Liver (tissue), 10 donors: ENCODE measurements at places on chromosomes 12 and 14. TPM values are rescaled to one million over a fixed set of nuclear protein-coding genes. Genes with fewer than 3 reads are reported as not detected.

GRCh38 chr14:22384167-22384549 is 204.9 kb downstream of the DAD1 start:
- DNase-seq = no peak

DNA sequence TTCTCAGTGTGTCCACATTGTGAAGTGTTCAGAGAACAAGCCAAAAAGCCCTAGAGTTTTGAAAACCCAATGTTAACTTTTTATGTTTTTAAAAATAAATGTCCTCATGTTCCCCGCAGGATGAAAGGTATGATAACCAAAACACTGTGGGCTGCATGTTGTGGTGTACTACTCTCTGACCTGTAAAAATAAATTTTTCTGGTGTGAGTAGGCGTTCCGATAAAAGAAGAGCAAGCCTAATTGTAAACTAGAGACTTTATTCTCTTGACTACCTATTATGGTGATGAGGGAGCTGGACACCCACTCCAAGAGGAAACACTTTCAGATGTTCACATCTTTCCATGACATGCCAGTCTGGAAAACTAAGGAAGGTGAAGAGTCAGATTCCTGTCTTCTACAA is 18.2 kb downstream of the PTGER2 start:
- DNase-seq = no peak

- no peak for DNase-seq
These were observed 72.8 kb upstream of the IFNG-AS1 start for GRCh38 chr12:67916266-67916970.

- no peak for DNase-seq
These were observed 82.1 kb downstream of the AVPR1A start for GRCh38 chr12:63068857-63069442.

GRCh38 chr12:118999107-118999506 is 17.8 kb downstream of the SRRM4 start:
- no peak for DNase-seq

DNA sequence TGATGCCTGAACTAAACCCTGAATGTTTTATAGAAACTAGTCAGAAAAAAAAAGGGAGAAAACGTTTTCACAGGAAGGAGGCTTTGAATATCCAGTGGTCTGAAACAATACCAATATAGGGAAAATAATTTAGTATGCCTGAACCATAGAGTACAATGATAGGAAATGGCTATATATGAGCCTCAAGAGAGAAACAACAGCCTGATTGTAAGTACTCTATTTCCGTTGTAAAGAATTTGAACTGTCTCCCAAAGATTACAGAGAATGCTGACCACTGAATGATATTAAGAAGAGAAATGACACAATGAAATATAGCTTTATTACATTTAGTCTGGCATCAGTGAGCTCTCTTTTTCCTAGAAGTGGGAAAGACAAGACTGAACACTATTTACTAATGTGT is 5.5 kb upstream of the GABARAPL1 start:
- no peak for DNase-seq

DNA sequence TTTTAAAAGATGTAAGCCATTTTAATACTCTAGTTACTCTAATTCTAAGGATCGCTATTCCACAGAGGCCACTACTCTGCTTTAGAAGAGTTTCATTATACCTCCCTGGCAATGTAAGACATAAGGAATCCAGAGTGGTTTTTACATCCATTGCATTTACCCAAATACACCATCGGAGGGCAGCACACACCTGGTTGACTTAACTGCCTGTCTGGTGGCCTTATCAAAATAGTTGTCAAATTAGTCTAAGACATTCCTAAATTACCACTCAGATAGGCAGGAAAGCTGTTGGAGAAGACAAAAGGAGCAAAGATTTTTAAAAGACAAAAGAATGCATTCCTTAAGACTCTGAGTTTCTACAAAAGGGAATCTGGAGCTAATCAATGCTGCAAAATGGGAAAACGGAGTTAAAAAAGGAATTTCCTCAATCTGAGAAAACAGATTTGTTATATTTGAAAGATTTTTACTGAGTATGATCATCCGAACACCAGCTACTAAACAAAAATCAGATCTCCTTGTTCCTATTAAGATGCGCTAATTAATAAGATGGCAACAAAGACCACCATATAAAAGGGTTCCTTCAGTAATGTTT is 33.8 kb upstream of the FGD4 start:
- peak; percentile 49 for DNase-seq

DNA sequence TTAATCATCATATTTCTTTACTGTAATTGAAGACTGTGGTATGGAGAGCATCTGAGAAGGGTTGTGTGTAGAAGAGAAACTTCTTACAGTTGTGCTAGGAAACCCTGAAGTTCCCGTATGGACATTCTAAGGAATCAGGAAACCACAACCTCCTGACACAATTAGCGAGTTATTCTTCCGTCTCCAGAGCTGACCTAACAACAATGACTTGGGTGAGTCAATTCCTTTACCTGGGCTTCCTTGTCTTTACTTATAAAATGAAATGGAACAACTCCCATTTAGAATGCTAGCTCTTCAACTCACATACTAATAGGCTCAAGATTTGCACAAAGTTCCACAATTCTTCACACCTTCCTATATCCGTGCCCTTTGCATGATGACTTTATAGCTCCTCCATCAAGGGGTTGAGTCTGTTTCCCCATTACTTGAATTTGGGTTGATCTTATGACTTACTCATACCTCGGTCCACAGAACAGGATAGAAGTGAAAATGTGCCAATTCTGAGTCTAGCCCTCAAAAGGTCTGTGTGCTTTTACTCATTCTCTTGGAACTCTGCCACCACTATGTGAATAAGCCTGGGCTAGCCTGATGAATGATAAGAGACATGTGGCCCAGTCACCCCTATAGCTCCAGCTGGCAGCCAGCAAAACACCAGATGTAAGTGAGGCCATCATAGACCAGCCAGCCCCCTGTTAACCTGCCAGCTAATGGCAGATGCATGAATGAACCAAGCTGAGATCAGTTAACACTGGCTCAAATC is 459.4 kb downstream of the ETNK1 start:
- DNase-seq = no peak

- DNase-seq = no peak
These were observed 24.0 kb downstream of the FKBP11 start for GRCh38 chr12:48901278-48901677.

DNA sequence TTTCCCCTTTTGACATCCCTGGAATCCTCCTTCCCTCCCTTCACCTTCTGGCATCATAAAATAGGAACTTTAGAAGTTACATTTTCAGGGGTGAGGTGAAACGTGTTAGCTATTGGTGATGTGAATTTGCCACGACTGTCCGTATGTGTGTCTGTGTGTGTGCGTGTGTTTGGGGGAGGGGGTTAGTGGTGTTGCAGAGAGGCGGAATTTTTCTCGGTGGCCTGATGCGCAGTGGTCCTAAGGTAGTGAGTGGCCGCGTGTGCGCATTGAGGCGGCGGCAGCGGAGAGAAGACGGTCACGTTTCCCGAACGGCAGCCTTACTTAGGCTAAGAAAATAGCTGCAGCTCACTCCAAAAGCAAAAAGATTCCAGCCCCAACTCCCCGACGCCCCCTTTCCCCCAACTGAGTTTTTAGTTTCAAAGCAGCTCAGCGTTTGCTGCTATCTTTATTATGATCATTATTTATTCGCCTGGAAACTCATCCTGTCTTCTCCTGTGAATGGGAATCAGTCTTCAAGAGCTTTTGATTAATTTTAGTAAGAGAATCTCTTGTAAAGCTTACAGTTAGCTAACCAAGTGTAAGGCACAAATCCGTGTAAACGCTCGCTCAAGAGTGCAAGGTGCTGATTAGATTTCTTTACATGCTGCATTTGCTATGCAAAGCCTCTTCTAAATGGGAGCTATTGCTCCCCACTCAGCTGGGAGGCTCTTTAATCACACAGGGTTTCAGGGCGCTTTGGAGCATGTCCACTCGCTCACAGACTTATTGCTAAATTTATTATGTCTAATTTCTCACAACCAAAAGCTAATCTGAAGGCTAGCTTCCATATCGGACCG is 4.7 kb downstream of the FLRT2 start:
- no peak for DNase-seq

GRCh38 chr12:108806346-108806745 is 51.0 kb downstream of the SSH1 start:
- DNase-seq = no peak

DNA sequence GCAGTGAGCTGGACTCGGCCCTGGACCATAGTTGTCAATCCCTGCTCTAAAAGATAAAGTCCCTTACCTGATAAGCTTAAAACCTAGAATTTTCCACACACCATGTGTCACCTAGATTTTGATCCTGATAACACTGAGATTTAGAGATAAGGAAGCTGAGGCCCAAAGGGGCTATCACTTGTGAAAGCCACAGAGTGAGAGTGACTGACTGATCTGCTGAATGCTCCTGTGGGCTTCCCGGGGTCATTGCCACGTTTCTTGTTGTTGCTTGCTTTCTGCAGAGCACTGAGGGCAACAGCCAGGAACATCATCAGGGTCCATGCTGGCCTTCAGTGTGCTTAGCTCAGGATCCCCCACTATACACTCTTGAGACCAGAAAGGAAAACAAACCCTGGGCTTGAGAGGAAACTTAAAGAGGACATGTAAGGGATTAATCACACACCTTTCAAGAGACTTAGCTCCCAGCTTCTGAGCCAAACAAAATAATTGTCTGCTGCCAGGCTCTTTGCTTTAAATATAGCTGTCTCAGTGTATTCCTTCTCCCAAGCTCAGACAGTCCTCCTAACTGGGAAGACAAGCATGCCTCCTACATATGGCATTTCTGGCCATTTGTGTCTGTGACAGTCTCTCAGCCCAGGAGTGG is 82.6 kb upstream of the ARHGAP5 start:
- DNase-seq = no peak

DNA sequence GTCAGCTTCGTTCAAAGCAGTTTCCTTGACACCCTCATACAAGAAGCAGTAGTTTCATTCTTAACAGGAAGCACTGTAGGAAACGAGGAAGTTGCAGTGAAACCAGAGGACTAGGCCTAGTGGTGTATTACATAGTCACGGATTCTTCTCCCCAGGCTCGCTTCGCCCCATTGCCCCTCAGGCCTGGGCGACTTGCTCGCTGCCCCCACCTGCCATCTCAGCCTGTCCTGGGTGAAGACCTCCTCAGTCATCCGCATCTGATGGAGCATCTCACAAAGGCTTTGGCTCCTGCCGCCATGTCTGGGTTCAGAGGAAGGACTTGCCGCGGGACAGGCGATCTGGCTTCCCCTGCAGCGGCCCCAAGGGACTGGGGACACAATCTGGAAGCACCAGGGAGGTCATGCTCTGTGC is 93.5 kb downstream of the LMNTD1 start:
- DNase-seq = no peak

DNA sequence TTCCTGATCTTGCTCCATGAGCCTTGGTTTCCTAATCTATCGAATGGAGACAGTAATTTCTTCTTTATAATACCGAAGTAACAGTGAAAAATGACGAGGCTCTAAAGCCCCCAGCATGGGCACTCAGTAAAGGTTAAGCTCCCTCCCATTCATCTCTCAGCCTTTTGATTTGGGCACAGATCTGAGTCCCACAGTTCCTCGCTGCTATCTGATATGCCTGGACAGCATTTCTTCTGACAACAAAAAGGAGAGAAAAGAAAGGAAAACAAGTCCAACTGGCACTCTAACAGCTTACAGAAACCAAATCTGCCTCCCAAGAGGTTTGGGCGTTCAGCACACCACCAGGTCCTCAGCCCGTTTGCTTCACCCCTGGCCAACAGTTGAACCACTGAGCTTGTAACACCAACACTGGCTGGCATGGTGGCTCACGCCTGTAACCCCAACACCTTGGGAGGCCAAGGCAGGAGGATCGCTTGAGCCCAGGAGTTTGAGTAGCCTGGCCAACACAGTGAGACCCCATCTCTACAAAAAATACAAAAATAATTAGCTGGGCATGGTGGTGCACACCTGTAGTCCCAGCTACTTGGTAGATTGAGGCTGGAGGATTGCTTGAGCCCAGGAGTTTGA is 19.5 kb downstream of the CCDC88C start:
- no peak for DNase-seq

DNA sequence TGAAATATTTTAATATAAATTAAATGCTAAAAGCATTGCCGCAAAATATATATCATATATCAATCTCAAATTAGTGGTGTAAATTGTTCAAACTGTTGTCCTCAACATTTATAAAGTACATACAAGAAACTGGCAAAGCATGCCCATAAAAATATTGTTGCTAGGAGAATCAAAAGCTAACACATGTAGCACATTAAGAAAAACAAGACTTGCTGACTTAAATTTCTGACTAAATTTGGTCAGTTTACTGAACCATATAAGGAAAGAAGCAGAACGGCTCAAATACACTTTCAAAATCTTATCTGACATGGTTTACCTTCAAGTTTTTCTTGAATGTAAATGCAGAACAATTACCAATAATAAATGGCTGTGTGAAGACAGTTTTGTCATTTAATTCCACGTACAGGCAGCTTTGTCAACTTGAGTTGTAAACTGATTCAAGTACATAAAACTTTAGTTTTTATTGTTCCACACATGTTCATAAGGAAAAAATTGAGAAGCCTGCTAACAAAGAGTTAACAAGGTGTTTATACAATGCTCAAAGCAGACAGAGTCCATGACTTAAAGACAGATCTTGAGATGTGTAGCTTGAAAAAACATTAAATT is 50.4 kb downstream of the PPP1R12A start:
- no peak for DNase-seq

DNA sequence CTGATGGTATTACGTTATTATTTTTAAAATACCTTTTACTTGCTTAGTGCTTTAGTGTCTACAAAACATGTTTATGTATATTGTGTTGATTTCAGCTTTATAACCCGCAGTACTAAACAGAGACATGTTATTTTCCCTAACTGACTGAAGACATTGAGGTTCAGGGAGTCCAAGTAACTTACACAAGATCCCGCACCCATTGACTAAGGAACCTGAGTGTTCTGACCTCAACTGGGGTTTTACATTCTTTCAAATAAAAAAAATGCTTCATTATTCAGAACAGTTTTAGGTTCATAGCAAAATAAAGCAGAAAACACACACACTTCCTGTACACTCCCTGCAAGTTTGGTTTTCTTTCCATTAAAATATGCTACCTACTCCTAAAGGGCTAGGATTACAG is 60.4 kb upstream of the METAP2 start:
- no peak for DNase-seq

DNA sequence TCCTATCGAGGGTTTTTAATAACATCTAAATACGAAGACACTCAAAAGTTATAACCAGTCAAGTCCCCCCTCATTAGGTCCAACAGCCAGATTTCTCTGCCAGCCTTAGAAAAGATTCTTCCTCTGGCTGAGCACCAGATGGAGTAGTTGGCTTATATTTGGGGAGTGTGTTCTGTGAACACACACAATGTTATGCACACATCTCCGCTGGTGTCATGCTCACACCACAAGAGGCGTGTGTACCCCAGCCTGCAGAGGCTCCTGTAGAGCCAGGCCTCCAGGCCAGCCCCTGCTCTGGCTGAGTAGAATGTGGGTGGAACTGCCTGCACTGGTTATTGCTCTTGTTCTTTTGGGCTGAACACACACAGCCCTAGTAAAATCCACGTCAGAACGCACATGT is 64.0 kb downstream of the PIWIL1 start:
- no peak for DNase-seq

DPY19L2 gene
- 0.22 TPM for polyA plus RNA-seq

ADCY4 gene
- 2.2 TPM for polyA plus RNA-seq

KRT75 gene
- not detected for polyA plus RNA-seq

RITA1 gene
- 18.1 TPM for polyA plus RNA-seq

THAP2 gene
- 0.82 TPM for polyA plus RNA-seq

SERPINA4 gene
- polyA plus RNA-seq = 80.3 TPM

FGF23 gene
- polyA plus RNA-seq = 0.10 TPM
